ENCODE measurements at places on chromosomes 1 and 21. TPM values are rescaled to one million over a fixed set of nuclear protein-coding genes. Genes with fewer than 3 reads are reported as not detected.

DNA sequence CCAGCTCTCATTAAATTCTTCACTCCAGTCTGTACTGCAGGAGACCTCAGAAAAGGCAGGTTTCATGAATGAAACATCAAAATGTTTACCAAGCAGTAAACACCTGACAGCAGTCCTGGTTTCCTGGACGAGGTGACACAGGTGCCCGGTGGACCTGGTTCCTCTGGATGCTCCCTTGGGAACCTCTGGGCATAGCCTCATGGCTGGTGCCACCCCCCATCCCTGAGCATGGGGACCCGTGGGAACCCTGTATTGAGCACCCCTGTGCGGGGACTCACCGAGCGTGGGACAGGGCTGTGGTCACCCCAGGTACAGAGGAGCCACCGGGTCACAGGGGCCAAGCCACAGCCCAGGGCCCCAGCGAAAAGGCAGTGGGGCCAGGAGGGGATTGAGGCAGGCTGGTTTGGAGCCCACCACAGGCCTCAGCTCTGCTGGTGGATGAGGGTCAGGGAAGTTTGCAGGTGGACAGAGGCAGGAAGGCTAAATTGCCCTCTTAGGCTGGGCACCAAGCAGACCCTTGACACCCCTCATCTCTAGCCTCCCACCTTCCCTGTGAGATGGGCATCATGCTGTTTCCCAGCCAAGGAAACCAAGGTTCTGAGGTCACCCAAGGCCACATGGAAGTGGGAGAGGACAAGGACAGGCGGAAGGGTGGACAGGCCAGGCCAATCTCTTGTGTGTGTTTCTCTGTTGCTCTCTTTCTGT, 158.4 kb downstream of the PTPRU start:
- DNase-seq, result no peak
- no peak overlapping the region for H3K4me3 ChIP-seq
- no peaks in the 10 kb centered on the region for H3K4me1 ChIP-seq
- no peak overlapping the region for H3K27ac ChIP-seq

- H3K27me3 ChIP-seq, result peaks cover 5% of the 10 kb centered on the region
- no peaks in the 10 kb centered on the region for H3K36me3 ChIP-seq
- H3K4me1 ChIP-seq, result no peaks in the 10 kb centered on the region
- no peak within 1 kb of the TSS for H3K4me3 ChIP-seq
These were observed at the start of gene SPRR2D for GRCh38 chr1:153040950-153041631. TSS of gene SPRR2D (minus strand) at chr1:153041120. CDS start at chr1:153040346, 774 bp downstream.

DNA sequence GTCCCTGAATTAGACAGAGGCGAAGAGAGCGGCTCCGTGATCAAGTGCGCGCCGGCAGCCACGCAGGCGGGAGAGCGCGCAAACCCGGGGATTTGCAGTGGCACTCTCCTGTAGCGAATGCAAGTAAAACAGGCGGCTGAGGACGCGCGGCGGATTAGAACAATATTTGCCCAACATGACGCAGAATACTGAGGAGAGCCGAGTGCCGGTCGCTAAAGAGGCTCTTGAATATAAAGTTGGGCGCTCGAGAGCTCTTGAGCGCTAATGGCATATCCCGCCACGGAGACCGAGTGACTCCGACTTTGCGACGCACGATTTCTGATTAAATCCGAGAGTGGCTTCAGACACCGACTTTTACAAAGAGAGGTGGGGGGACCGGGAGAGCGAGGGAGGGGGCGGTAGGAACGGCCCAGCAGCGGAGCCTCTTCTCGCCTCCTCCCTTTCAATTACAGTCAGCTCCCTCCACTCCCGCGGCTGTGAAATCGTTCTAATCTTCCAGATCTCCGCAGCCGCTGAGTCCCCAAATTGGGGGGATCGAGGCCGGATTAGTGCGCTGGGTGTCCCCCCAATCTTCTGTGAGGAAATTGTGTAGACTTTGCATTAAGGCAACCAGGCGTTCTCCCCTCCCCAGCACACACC, 2.3 kb downstream of the PAX7 start:
- no peak overlapping the region for H3K4me3 ChIP-seq
- DNase-seq, result no peak
- no peak overlapping the region for H3K27ac ChIP-seq
- peaks cover 29% of the 10 kb centered on the region for H3K27me3 ChIP-seq
- H3K36me3 ChIP-seq, result no peaks in the 10 kb centered on the region

MCOLN3 gene
- not detected for total RNA-seq

THAP3 gene
- 23.1 TPM for total RNA-seq

GRCh38 chr1:89659322-89660081, 26.6 kb downstream of the LRRC8C start:
- no peaks in the 10 kb centered on the region for H3K36me3 ChIP-seq
- peak; percentile 58 for DNase-seq
- H3K4me3 ChIP-seq, result no peak overlapping the region
- peak overlapping the region; percentile 9 for H3K27ac ChIP-seq
- peaks cover 14% of the 10 kb centered on the region for H3K4me1 ChIP-seq
- no peaks in the 10 kb centered on the region for H3K27me3 ChIP-seq

DNA sequence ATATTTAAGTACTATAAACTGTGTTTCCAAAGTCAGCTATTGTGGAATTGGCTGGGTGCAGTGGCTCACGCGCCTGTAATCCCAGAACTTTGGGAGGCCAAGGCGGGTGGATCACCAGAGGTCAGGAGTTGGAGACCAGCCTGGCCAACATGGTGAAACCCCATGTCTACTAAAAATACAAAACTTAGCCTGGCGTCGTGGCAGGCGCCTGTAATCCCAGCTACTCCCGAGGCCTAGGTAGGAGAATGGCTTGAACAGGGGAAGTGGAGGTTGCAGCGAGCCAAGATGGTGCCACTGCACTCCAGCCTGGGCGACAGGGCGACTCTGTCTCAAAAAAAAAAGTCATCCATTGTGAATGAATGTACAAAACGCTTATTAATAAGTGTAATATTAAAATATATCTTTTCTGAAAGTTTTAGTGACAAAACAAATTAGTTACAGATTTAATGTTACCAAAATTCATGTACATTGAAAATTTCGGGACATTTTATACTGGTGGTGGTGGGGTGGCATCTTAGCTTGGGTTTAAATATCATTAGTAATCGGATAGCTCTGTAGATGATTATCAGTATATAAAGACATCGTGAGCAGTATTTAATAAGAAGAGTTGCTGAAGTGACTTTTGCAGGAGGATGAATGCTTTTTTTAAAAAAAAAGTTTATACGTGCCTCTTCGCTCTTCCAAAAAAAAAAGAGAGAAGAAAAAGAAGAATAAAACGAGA, 503 bp upstream of the SRSF11 start:
- H3K27ac ChIP-seq, result peak overlapping the region; percentile 98
- peak overlapping the region; percentile 77 for H3K4me3 ChIP-seq
- H3K36me3 ChIP-seq, result peaks cover 23% of the 10 kb centered on the region
- peaks cover 10% of the 10 kb centered on the region for H3K4me1 ChIP-seq
- no peaks in the 10 kb centered on the region for H3K27me3 ChIP-seq
- DNase-seq, result no peak

DNA sequence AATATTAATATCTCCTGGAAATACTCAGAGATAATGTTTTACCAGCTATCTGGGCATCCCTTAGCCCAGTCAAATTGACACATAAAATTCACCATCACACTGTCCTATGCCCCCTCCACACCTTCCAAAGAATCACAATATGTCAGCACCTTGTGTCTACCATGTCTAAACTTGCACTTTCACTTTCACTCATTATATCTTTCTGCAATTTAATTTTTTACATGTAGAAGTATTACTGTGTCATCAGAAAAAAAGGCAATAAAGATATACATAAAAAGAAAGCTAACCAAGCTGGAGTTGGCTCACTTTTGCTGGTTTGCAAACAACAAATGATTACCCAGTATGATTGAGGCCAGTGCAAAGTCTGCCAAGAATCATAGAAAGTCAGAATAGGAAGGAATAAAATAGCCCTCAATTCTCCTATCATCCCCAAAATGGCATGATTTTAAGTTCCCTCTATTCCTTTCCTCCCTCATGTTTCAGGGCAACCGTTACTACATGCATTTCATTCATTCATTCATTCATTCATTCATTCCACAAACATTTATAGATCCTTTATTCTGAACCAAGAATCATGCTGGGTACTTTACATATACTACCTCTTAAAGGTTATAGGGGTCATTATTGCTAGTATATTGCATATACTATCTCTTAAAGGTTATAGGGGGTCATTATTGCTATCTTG, 5.9 kb upstream of the LUZP1 start:
- no peak overlapping the region for H3K4me3 ChIP-seq
- H3K27me3 ChIP-seq, result no peaks in the 10 kb centered on the region

DNA sequence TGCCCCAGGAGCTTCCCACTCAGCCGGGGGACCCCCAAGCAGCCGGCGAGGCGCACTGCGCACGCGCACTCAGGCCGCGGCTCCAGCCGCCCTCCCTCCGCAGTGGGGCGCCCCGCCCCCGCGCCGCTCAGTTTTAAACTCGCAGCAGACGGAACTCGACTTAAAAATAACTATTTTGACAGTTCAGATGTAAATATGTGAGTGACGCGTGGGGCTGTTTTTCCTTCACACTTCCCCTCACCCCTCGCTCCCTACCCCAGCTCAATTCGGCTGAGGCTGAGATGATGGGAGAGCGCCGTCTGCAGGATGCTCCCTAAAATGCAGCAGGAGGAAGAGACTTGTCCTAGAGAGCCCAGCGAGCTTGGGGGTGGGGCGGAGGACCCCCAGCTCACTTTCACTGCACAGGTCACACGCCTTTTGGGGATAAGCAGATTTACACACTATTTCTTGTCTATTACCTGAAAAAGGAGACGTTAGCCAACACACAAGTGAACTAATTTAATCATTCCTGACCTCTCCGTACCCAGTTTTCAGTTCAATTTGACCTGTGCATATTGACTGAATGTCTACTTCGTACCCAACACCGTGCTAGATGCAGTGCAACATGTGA, 8.9 kb upstream of the LEMD1 start:
- peak; percentile 72 for DNase-seq
- H3K27me3 ChIP-seq, result no peaks in the 10 kb centered on the region
- H3K4me3 ChIP-seq, result peak overlapping the region; percentile 12
- no peak overlapping the region for H3K27ac ChIP-seq
- no peaks in the 10 kb centered on the region for H3K36me3 ChIP-seq

KANK4 gene
- not detected for total RNA-seq

DNA sequence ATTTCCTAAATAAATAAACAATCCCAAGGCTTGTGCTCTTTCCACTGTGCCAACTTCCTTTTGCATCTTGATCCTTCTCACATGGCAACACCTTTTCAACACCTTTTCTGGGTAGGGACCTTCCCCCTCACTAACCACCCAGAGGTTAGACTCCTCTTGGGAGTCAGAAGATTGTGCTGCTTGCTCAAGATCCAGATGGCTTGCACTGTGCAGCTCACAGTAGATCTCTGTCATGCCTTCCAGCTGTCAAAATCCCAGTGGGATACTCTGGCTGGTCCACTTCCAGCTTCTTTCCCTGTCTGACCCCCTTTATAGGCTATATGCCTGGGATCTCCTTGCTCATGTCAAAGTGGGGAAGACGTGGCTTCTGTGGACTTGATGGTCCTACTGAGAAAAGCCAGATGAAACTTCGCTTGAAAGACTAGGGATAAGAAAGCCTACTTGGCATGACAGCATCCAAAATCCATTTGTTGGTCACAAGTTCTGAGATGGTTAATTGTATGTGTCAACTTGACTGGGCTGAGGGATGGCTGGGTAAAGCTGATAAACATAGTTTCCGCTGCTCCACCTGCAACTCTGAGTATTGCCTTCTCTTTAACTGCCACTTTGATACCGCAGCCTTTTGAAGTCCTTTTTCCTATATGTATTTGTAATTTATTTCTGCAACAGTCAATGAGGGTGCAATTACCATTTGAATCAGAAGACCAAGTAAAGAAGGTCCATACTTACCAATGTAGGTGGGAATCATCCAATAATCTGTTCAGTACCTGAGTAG, 74.5 kb downstream of the S1PR1 start:
- H3K4me1 ChIP-seq, result peaks cover 78% of the 10 kb centered on the region
- peak overlapping the region; percentile 86 for H3K27ac ChIP-seq
- H3K36me3 ChIP-seq, result no peaks in the 10 kb centered on the region
- no peak for DNase-seq
- H3K27me3 ChIP-seq, result no peaks in the 10 kb centered on the region

DNA sequence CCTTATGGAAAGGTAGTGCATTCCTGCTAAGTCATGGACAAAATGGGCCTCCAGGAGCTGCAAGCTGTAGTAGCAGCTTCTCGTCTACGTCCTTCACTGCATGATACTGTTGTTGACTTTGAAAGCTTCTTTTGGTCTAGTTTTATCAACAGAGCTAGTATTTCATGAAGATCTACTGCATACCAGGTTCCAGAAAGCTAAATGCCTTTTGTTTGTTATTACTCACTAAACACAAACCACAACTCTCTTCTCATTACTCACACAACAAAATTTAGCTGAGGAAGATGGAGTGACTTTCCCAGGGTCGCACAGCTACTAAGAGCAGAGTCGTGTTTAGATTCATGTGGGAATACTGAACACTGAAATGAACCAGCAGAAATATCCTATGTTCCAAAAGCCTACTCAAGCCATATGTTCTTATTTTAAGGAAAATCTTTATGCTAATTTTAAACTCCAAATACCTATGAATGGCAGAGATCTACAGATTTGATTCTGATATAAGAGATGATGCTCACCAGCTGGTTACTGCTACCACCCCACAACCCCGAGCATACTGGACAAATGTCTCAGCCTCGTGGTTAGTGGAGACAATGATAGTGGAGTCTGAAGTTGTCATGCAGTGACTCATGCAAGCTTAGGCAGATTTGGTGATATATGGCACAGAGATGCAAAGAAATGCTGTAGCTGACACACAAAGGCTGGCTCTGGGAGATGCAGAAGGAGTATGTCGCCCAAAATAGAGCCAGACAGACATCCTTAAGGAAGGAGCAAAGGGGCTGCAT, 20.6 kb downstream of the PGBD2 start:
- H3K27ac ChIP-seq, result no peak overlapping the region
- no peaks in the 10 kb centered on the region for H3K36me3 ChIP-seq
- H3K27me3 ChIP-seq, result no peaks in the 10 kb centered on the region

- H3K36me3 ChIP-seq, result peaks cover 11% of the 10 kb centered on the region
- no peak for DNase-seq
- H3K27me3 ChIP-seq, result no peaks in the 10 kb centered on the region
- H3K27ac ChIP-seq, result no peak overlapping the region
These were observed 48.8 kb downstream of the CLSTN1 start for GRCh38 chr1:9774712-9775679.

DNA sequence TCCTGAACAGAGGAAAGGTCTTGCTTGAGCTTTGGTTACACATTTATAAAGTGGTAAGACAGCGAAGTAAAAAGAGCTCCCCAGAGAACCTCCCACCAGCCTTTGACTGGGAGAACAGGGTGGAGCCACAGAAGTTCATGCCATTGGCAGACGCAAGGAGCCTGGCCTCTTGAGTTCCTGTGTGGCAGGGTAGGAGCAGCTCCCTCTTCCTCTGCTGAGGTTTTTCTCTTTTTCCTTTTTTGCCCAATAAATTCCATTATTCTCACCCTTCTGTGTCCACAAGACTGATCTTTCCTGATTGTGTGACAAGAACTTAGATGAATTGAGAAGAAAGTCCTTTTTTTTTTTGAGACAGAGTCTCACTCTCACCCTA, 4.3 kb downstream of the THEM4 start:
- peaks cover 28% of the 10 kb centered on the region for H3K4me1 ChIP-seq
- no peak for DNase-seq
- H3K27ac ChIP-seq, result peak overlapping the region; percentile 53
- no peaks in the 10 kb centered on the region for H3K36me3 ChIP-seq
- H3K27me3 ChIP-seq, result no peaks in the 10 kb centered on the region
- H3K4me3 ChIP-seq, result no peak overlapping the region

Data from natural killer cell (primary cell).